ENCODE measurements at places on chromosomes 7 and 10. TPM values are rescaled to one million over a fixed set of nuclear protein-coding genes. Genes with fewer than 3 reads are reported as not detected.
A peak's percentile ranks its signal among the peaks of the same experiment; 100 is the strongest.

Gene VDAC2
- total RNA-seq = 223 TPM

- H3K27me3 ChIP-seq = peaks cover 9% of the 10 kb centered on the region
- no peak overlapping the region for H3K4me3 ChIP-seq
- H3K27ac ChIP-seq = no peak overlapping the region
- no peaks in the 10 kb centered on the region for H3K36me3 ChIP-seq
- no peaks in the 10 kb centered on the region for H3K4me1 ChIP-seq
These were observed 80.8 kb upstream of the UNC5B start for GRCh38 chr10:71131508-71132088.

DNA sequence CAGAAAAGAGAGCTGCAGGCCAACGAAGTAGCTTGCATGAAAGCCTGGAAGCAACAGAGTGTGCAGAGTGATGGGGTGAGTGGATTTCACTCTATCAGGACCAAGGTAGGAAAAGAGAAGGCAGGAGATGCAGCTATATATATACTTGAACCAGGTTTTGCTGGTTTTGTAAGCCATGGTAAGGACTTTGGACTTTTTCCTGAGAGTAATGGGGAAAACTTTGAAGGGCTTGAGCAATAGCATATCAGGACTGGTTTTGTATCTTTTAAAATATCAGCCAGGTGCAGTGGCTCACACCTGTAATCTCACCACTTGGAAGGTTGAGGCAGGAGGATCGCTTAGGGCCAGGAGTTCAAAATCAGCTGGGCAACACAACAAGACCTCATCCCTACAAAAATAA, 120.6 kb upstream of the NRP1 start:
- DNase-seq = no peak
- no peak overlapping the region for H3K4me3 ChIP-seq
- no peaks in the 10 kb centered on the region for H3K4me1 ChIP-seq
- H3K27me3 ChIP-seq = no peaks in the 10 kb centered on the region

DNA sequence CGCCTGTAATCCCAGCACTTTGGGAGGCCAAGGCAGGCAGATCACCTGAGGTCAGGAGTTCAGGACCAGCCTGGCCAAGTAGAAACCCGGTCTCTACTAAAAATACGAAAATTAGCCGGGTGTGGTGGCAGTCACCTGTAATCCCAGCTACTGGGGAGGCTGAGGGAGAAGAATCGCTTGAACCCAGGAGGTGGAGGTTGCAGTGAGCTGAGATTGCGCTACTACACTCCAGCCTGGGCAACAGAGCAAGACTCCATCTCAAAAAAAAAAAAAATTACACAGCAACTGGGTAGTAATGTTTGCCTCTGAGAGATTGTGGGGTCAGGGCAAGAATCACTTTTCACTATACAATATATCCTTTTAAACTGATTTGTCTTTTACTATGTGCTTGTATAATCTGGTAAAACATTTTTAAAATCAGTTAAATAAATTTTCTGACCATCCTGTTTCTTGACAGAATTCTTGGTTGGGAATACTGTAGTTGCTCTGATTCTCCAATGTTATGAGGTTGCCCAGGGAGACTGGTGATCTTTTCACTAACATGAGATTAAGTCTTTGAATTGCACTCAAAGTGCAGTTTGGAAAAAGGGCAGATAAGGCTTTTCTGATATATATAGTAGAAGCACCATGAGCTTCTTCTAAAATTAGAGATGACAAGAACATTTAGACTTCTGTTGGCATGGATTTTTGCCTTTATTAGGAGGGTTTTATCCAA, 1.5 kb downstream of the ENTPD7 start:
- H3K36me3 ChIP-seq = peaks cover 25% of the 10 kb centered on the region
- H3K27ac ChIP-seq = peak overlapping the region; percentile 49
- no peak overlapping the region for H3K4me3 ChIP-seq
- DNase-seq = no peak
- H3K4me1 ChIP-seq = peaks cover 25% of the 10 kb centered on the region
- no peaks in the 10 kb centered on the region for H3K27me3 ChIP-seq
